ENCODE measurements at places on chromosomes 7 and 10.

GRCh38 chr10:26781797-26782196 lies 79.0 kb downstream of the ABI1 start:
- DNase-seq: no peak

DNA sequence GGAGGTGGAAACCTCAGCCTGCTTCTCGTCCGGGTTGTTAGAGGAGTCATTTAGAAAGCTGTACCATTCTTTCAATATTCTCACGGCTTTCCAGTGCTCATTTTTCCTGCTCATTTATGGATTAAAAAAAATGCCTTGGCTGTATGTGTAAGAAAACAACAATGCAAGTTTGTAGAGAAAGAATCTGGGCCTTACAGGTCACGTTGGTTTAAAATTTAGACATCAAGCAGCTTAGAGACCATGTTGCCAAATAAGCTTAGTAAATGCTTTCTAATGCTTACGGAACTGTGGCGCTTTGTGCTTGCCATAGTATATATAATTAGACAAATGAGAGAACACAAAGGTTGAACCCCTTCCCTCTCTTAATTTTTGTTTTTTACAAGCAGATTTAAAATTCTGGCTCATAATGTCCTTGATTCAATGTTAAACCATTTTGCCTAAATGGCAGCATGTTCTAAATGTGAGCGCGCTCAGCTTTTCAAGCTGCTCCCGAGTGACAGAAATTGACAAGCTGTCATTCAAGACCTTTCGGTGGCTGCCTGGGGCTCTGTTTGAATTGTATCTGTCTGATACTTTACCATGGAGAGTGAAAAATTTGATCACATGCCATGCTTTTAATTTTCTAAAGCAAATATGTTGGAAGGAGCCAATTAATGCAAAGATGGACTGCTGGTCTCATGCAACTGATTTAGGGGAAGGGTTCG lies 1.1 kb downstream of the ARMS2 start:
- no peak for DNase-seq

DNA sequence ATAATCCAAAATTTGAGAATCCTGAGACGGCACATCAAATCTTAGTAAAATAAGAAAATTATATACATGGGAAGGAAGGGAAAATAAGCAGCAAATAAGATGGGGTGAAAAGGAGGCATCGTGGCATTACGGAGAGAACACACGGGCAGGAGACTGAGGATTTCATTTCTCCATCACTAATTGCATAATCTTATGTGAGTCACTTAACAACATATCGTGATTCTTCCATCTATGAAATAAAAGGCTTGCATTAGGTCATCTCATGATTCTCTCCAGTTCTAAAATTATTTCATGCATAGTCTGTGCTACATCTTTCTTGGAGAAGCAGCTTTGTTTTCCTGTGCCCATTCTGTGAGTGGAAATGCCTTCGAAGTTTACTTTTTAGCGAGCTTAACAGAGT lies 288.7 kb downstream of the LRMDA start:
- no peak for DNase-seq

DNA sequence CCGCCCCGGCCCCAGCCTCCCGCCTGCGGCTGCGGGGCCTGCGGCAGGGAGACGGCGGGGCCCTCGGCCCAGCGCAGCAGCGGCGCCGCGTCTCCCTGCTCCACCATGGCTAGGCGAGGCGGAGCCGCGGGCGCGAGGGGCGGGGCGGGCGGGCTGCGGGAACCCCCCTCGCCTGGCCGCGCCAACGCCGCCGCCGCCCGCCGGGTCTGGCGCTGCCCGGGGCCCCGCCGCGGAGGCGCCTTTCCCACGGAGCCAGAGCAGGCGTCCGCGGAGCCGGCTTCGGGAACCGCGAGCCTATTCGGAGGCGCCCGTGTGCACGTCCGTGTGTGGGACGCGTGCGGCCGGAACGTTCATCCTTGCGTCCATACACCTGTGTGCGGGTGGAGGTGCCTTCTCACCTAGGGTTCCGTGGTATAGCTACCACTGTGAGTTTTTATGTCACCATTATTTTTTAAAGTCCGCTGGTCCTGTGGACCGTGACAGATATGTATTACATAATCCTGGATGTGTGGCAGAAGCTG lies at the start of gene DENND11:
DENND11 (minus strand) TSS at position 120 of the 521 bp plus-strand sequence; CDS start at position 107, 13 bp downstream.
- DNase-seq: peak; percentile 26

DNA sequence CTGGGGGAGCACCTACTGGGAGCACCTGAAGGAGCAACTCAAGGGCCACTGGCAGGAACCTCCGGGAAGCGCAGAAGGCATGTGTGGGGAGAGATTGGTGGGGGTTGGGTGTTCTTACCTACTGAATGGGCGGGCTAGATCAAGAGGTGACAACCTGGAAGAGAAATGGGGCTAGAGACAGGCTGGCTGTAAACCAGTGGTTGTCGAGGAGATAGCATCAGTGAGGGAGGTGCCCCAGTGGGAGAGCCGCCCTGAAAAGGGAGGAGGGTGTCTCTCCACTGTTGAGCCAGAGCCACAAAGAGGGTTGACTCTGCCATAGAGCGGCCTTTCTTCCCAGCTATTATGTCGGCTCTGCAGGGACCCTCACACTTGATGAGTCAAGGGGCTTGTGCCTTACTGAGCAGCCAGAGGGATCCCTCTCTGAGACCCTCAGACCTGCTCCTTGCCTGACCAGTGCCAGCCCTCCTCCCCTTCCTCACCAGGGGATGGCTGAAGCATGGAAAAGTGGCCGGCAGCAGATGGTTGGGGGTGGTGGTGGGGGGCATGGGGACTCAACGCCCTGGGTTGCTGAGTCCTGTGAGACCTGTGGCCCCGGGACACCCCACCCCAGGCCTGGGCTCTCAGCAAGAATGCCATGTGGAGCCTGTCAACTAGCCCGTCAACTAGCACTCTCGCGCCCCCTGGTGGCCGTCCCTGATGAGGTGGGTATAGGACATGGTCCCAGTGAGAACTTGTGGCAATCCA lies 36.4 kb upstream of the PURB start:
- DNase-seq: peak; percentile 48

All from renal pelvis (tissue), 12 donors.